ENCODE measurements at places on chromosomes 2 and 18.

GRCh38 chr2:174738841-174739240 lies 25.4 kb downstream of the CHRNA1 start:
- no peak for DNase-seq

DNA sequence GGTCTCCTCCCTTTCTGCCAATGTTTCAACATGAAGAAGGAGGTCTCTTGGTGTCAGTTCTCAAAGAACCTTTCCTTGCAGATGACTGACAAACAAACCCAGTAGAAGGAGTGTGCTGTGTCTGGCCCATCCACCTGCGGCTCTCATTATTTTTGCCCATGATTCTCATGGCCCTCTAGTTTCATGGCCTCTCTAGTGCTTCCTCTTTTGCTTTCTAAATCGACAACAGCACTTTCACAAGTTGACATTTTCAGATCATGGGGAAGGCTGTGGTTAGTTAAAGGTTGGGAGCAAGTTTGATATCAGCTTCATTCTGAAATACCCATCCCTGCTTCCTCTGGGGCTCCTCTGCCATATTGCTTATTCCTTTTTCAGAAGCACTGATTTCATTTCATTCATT lies 805.2 kb downstream of the SLC4A3 start:
- DNase-seq: no peak

GRCh38 chr18:46754188-46754587 lies 2.7 kb downstream of the ST8SIA5 start:
- no peak for DNase-seq

- DNase-seq: no peak
These were observed 114.9 kb upstream of the SEC11C start for GRCh38 chr18:59024829-59025228.

GRCh38 chr2:62304429-62305417 lies 108.8 kb downstream of the B3GNT2 start:
- DNase-seq: no peak

GRCh38 chr2:222577341-222577740 lies 78.6 kb downstream of the FARSB start:
- no peak for DNase-seq

DNA sequence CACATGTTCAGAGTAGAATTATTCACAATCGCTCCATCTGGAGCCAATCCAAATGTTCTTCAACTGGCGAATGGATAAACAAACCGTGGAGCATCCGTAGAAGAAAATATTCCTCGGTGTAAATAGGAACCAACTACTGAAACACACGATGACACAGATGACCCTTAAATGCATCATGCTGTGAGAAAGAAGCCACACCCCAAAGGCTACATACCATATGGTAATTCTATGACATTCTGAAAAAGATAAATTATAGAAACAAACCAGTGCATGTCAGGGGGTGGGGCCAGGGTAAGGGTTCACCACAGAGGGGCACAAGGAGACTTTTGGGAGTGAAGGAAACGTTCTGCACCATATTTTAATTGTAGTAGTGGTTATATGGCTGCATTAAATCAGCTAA lies 312.2 kb upstream of the SMIM21 start:
- DNase-seq: no peak
